ENCODE measurements at places on chromosomes 11 and 22.

DNA sequence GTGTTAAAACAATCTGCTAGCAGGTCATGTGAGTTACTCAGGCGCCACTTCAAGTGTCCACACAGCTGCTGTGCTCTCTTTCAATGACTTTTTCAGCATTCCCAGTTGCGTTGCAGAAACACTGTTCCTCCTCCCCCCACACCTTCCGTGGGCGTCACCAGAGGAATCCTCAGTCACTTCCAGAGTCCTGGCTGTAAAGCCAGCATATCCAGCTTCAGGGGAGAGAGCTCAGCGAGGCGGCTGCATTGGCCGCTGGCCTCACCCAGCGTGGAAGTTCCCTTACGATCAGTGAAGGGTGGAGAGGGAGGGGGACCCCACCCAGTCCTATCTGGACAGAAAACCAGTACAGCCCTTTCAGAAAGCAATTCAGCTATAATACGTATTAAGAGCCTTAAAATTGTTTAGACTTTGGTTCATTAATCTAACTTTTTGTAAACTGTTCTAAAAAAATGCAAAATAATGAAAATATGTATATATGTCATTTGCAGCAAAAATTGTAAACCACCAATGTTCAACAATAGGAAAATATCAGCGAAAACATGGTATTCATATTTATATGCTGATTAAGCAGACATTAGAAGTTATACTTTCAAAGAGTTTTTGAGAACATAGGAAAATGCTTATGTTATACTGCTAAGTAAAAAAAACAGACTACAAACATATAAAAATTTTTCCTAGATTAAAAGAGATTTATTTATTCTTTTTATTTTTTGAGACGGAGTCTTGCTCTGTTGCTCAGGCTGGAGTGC, 2.8 kb upstream of the ANO9 start:
- ATAC-seq: no peak
- no peaks in the 10 kb centered on the region for H3K27me3 ChIP-seq
- H3K4me1 ChIP-seq: peaks cover 36% of the 10 kb centered on the region

- no peak for ATAC-seq
- H3K4me1 ChIP-seq: no peaks in the 10 kb centered on the region
- H3K27me3 ChIP-seq: peaks cover 49% of the 10 kb centered on the region
- no peaks in the 10 kb centered on the region for H3K36me3 ChIP-seq
- no peak overlapping the region for H3K4me3 ChIP-seq
Observed at GRCh38 chr11:1073261-1073724, 1.4 kb upstream of the MUC2 start.

DNA sequence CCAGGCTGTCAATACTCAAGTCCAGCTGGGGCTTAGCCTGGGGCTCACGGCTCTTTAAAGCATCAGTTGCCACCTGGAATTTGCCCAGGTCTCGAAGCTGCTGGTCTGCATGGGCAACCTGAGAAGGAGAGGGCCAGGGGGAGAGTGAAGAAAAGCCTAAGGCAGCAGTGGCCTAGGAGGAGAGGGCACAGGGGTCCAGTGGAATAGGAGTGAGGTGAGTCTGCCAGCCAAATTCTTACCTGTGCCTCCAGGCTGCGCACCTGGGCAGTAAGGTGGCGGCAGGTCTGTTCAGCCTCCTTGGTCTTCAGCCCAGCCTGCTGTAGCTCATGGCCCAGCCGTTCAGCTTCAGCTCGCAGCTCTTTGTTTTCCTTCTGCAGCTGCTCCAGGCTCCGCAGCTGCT, 10.0 kb downstream of the IL18BP start:
- no peak overlapping the region for H3K4me3 ChIP-seq
- no peaks in the 10 kb centered on the region for H3K27me3 ChIP-seq

GRCh38 chr11:67345920-67346819, 7.2 kb downstream of the POLD4 start:
- no peaks in the 10 kb centered on the region for H3K27me3 ChIP-seq
- no peak overlapping the region for H3K4me3 ChIP-seq
- peak overlapping the region; percentile 83 for H3K27ac ChIP-seq
- no peaks in the 10 kb centered on the region for H3K36me3 ChIP-seq
- H3K4me1 ChIP-seq: peaks cover 67% of the 10 kb centered on the region

DNA sequence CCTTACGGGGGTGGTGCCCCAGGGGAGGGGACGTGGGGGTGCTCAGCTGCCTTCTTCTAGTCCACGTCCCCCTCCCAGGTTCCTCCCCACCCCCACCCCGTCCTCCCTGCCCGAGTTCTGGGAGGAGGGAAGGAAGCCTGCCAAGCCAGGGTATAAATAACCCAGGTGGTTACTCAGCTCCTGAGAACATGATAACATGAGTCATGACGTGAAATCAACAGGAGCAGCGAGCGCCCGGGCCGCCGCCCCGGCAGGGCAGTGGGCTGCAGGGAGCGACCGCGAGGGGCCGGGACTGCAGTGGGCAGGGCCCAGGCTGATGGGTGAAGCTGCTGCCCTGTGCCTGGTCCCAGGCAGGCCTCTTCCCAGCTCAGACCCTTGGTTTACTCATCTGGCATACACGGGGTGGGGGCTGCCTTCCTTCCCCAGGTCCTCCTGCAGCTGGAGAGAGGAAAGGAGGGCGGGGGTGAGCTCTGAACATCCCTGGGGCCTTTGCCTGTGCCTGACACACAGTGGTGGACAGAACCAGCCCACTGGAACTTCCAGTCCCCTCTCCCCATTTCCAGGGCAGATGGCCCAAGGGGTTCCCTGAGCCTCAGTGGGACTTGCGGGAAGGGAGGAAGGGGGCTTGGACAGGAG, 8.8 kb upstream of the PDGFB start:
- H3K4me1 ChIP-seq: peaks cover 22% of the 10 kb centered on the region
- H3K4me3 ChIP-seq: no peak overlapping the region
- peak overlapping the region; percentile 3 for H3K27ac ChIP-seq
- peaks cover 76% of the 10 kb centered on the region for H3K27me3 ChIP-seq
- ATAC-seq: peak; percentile 20
- no peaks in the 10 kb centered on the region for H3K36me3 ChIP-seq

GRCh38 chr11:131888230-131888855, 517.9 kb downstream of the NTM start:
- no peak overlapping the region for H3K4me3 ChIP-seq
- no peaks in the 10 kb centered on the region for H3K4me1 ChIP-seq
- no peak for ATAC-seq
- H3K27me3 ChIP-seq: no peaks in the 10 kb centered on the region

GRCh38 chr11:43925932-43926505, 16.4 kb upstream of the C11orf96 start:
- ATAC-seq: no peak
- H3K27me3 ChIP-seq: no peaks in the 10 kb centered on the region
- no peak overlapping the region for H3K27ac ChIP-seq
- H3K36me3 ChIP-seq: peaks cover 12% of the 10 kb centered on the region
- no peak overlapping the region for H3K4me3 ChIP-seq

- no peaks in the 10 kb centered on the region for H3K36me3 ChIP-seq
- peak; percentile 47 for ATAC-seq
- peaks cover 15% of the 10 kb centered on the region for H3K27me3 ChIP-seq
- peak overlapping the region; percentile 93 for H3K27ac ChIP-seq
Observed at GRCh38 chr11:76236092-76236999, 30.0 kb upstream of the WNT11 start.

GRCh38 chr11:86578727-86579405, 93.5 kb downstream of the ME3 start:
- H3K27me3 ChIP-seq: peaks cover 25% of the 10 kb centered on the region
- H3K4me3 ChIP-seq: no peak overlapping the region
- H3K4me1 ChIP-seq: no peaks in the 10 kb centered on the region
- ATAC-seq: no peak
- H3K27ac ChIP-seq: no peak overlapping the region

Measured in stimulated activated memory B cell treated with anti-CD40 and anti-IgM and Interleukin-4, amounts not matched to agents 10 μg/mL and 1 μg/mL and 100 μg/mL, for 72 hours (primary cell).